ENCODE measurements at places on chromosomes 6 and 20. TPM values are rescaled to one million over a fixed set of nuclear protein-coding genes. Genes with fewer than 3 reads are reported as not detected.
A peak's percentile ranks its signal among the peaks of the same experiment; 100 is the strongest.

Gene SASH1
- 3.2 TPM for total RNA-seq

- DNase-seq, result no peak
- H3K4me3 ChIP-seq, result no peak overlapping the region
- H3K27me3 ChIP-seq, result no peaks in the 10 kb centered on the region
- H3K27ac ChIP-seq, result no peak overlapping the region
Observed at GRCh38 chr6:89364586-89364985, 12.1 kb upstream of the UBE2J1 start.

- peak; percentile 58 for DNase-seq
- no peaks in the 10 kb centered on the region for H3K36me3 ChIP-seq
- H3K27ac ChIP-seq, result no peak within 1 kb of the TSS
- H3K27me3 ChIP-seq, result peaks cover 41% of the 10 kb centered on the region
- no peak within 1 kb of the TSS for H3K4me3 ChIP-seq
Observed at GRCh38 chr6:32940656-32941213, at the start of gene HLA-DMB. Gene HLA-DMB, minus strand, starts transcription at chr6:32941028. Its CDS starts 221 bp downstream, at chr6:32940807.

DNA sequence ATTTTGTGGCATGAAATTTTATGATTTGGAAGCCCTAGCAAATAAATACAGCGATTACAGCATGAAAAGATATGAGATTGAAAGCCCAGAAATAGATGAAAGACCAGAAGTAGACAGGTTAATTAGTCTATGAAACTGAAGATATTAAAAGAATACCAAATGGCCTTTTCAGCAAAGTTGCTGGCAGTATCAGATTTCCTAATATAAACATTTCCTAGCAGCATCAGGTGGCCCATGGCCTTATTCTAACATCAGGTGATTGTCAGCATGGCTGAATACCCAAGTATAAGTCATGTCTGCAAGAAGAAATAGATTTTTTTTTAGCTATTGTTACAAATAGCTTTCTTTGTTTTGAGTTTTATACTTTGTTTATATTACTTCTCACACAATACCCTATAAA lies 93.2 kb downstream of the CLVS2 start:
- no peak for DNase-seq
- H3K4me1 ChIP-seq, result no peaks in the 10 kb centered on the region
- H3K4me3 ChIP-seq, result no peak overlapping the region
- no peaks in the 10 kb centered on the region for H3K27me3 ChIP-seq

Gene PRL
- not detected for total RNA-seq

Gene LGSN
- total RNA-seq, result not detected

- H3K4me3 ChIP-seq, result no peak overlapping the region
- H3K4me1 ChIP-seq, result peaks cover 50% of the 10 kb centered on the region
- H3K36me3 ChIP-seq, result no peaks in the 10 kb centered on the region
- DNase-seq, result no peak
- H3K27ac ChIP-seq, result no peak overlapping the region
Observed at GRCh38 chr20:36544134-36545018, 3.1 kb downstream of the MYL9 start.

DNA sequence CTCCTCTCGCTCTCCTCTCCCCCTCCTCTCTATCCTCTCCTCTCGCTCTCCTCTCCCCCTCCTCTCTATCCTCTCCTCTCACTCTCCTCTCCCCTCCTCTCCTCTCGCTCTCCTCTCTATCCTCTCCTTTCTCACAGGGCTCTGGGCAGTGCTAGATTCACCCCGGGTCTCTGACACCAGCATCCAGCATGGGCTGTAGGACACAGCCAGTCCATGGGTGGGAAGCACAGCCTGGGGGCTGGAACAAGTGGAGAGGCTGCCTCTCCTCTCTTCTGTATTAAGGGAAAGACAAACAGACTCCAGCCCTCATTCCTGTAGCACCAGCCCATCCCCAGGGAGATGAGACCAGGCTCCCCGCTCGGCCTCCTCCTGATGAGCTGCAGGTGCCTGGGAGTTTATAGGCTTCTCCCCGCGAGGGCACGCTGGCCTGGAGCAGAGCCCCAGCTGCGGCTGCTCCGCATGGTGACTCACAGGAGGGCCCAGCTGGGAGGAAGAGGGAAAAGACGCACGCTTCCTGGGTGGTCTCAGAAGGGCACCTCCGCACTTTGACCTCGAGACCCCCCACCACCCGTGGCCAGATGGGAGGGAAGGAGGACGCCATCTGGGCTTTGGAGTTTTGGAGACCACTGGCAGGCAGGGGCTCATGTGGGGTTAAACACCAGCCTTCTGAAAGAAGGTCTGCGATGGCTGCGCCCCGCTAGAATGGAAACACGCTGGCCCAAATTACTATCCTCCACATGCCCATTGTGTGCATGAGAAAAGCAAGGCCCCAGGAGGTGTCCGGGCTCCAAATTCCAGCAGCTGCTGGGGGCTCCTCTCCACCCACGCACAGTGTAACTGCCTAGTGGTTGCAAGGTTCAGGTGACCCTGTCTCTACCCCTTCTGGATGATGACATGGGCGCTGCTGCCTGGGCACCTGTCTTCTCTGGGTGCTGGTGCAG lies 68.0 kb downstream of the BMP7 start:
- H3K36me3 ChIP-seq, result no peaks in the 10 kb centered on the region
- no peak overlapping the region for H3K27ac ChIP-seq
- H3K4me3 ChIP-seq, result no peak overlapping the region
- H3K4me1 ChIP-seq, result no peaks in the 10 kb centered on the region
- DNase-seq, result no peak

GRCh38 chr20:51129147-51129776 lies 106.4 kb upstream of the KCNG1 start:
- peaks cover 50% of the 10 kb centered on the region for H3K27me3 ChIP-seq
- no peak overlapping the region for H3K4me3 ChIP-seq
- H3K27ac ChIP-seq, result no peak overlapping the region
- no peaks in the 10 kb centered on the region for H3K36me3 ChIP-seq

DNA sequence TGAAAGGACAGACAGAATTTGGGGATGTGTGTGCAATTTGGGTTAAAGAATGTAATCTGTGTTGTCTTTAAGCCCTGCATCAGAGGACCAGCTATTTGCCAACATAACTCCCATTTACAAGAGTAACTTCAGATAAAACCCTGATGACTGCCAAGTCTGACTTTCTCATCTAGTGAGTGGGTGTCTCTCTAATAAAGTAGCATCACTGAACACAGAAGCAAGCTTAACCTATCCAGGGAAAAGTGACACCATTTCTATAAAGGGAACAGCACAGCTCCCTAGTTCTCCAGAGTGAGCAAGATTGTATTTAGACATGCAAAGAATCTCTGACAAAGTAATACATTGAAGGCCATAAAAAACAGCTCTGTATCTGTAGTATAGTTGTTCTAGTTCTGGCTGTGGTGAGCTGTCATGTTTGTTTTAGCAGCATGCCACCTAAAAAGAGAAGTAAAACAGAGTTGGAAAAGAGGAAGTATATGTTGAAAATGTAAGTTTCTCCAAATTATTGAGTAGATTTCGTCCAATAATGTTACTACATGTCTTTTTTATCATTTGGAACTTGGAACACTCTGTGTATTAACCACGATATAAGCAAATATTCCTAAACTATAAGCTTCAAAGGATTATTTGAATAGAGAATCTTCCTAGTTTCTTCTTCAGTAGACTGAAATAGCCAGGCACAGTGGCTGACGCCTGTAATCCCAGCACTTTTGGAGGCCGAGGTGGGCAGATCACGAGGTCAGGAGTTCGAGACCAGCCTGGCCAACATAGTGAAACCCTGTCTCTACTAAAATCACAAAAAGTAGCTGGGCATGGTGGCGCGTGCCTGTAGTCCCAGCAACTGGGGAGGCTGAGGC lies 8.8 kb upstream of the PIM1 start:
- no peak overlapping the region for H3K4me3 ChIP-seq
- no peaks in the 10 kb centered on the region for H3K27me3 ChIP-seq
- H3K27ac ChIP-seq, result peak overlapping the region; percentile 40
- DNase-seq, result no peak
- no peaks in the 10 kb centered on the region for H3K36me3 ChIP-seq
